Memory B cell (primary cell): ENCODE measurements at places on chromosomes 4 and X.
A peak's percentile ranks its signal among the peaks of the same experiment; 100 is the strongest.

DNA sequence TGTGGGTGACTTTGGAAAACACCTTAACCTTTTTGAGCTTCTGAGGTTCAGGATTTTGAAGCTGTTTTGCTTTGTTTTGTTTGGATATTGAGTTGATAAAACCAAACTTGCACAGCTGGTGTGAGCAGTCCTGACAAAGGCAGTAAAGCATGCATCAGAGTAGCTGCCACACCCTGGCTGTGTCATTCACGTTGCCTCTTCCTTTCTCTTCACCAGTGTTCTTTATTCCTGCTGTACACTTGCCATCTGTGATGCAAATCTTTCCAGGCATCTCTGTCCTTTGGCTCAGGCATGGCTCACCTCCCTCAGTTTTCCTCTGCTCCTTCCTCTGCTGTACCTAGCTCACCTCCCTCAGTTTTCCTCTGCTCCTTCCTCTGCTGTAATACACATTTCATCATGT is 1850.2 kb upstream of the AGA start:
- DNase-seq, result no peak

- no peak for DNase-seq
Observed at GRCh38 chr4:165612936-165613335, 234.1 kb downstream of the CPE start.

GRCh38 chrX:69133921-69134542 is 31.2 kb downstream of the PJA1 start:
- no peak for DNase-seq

- DNase-seq, result no peak
Observed at GRCh38 chr4:13483768-13484121, 395 bp downstream of the RAB28 start.

- no peak for DNase-seq
Observed at GRCh38 chrX:49995107-49995731, 72.8 kb downstream of the CLCN5 start.

- DNase-seq, result no peak
Observed at GRCh38 chr4:112923516-112923915, 125.9 kb upstream of the ANK2 start.

GRCh38 chr4:144970597-144970996 is 127.4 kb downstream of the ANAPC10 start:
- no peak for DNase-seq

DNA sequence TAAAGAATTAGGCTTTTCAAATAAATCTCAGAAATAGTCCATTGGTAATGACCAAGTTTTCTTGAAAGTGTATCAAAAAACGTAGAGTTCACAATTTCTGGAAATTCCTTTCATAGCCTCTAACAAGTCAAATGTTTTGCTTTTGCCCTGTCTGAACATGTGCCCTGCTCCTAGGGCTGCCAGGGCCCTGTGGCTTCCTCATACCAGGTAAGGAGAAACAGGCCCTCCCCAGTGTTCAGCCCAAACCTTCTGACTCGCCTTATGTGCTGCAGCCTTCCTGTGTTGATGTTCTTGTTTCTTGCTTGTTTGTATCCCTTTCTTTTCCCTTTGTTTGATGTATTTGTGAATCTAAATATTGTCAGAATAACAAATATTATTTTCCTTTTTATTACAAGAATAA is 146.1 kb upstream of the PACRGL start:
- DNase-seq, result no peak

GRCh38 chr4:143559757-143560147 is 46.2 kb downstream of the SMARCA5 start:
- no peak for DNase-seq

- no peak for DNase-seq
Observed at GRCh38 chrX:13448941-13449340, 120.5 kb upstream of the EGFL6 start.

DNA sequence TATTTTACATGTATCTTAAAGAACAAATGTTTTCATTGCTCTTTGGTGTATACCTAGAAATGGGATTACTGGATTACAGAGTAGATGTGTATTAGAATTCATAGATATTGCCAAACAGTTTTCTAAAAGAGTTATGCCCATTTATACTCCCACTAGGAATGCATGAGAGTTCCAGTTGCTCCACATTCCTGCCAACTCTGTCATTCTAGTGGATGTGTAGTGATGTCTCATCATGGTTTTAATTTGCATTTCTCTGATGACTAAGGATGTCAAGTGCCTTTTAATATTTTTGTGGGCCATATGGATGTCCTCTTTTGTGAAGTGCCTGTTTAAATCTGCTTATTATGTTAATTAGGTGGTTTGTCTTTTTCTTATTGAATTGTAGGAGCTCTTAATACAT is 65.6 kb upstream of the BMP2K start:
- no peak for DNase-seq

DNA sequence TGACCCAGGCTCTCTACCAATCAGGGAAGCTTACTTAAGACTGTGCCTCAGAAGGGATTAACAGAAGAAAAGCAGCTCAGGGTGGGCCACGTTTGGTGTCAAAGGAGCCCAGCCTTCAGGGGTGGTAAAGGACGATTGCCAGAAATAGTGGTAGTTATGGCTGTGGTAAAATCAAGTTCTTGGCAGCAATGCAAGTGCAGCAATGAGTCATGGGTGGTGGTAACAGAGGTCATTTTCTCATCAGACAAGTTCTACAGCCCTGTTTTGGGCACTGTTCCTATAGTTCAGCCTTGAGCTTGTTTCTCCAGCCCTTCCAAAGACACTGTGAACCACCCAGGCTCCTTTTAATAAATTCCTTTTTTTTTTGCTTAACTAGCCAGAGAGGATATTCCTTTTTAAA is 120.3 kb downstream of the EFHC2 start:
- no peak for DNase-seq

DNA sequence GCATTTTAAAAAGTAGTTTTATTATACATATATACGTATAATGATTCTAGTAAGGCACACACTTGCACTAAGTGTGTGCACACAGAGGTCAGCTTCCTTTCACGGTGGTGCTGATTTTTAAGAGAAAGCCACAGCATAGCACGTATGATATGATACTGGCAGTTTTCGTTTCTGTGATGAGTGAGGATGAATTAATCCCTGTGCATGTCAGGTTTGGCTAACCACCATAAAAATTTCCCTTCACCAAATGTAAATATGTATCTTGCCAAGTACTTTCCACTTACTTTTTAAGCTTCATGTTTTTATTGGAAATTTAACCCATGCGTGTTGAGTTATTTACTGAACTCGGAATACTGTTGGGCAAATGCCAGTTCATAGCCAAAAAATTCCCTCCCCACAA is 84.6 kb downstream of the SYNPO2 start:
- DNase-seq, result no peak

GRCh38 chr4:17560065-17560673 is 16.8 kb upstream of the LAP3 start:
- no peak for DNase-seq

DNA sequence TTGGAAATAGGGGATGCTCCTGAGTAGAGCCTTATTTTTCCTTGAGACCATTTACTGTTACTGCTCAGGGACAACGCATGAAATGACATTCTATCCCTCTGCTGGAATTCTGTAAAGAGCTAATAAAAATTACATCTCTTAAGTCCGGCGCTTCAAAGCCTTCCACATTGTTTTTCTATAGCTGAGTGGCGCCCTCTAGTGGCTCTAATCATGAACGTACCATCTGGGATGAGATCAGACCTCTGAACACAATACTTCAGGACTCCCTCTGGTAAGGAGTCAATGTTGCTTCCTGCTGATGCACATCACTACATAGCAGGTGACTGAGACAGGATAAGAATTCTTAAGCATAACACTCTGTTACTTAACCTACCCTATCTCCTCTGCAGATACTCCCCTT is 6.0 kb downstream of the HMGN5 start:
- peak; percentile 54 for DNase-seq

- peak; percentile 66 for DNase-seq
Observed at GRCh38 chrX:9312922-9313867, 151.7 kb upstream of the TBL1X start.

DNA sequence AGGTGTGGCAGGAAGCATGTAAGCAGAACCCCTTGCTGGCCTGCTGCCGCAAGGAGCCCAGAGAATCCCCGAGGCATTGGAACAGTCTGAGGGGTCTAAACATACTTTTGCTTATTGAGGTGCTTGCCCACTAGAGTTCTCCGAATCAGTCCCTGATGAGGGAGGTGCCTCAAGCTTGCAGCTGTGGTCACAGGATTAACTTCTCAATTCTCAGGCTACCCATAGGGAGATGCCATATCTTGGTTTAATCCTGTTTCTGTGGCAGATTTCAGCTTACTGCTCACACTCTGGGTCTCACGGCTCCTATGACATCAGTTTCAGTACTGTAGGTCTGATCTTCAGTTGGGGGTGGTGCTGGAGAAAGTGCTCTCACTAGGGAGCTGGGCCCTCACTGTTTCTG is 39.9 kb downstream of the CCNG2 start:
- DNase-seq, result peak; percentile 25

- no peak for DNase-seq
Observed at GRCh38 chr4:147582386-147583060, 34.7 kb upstream of the TMEM184C start.

DNA sequence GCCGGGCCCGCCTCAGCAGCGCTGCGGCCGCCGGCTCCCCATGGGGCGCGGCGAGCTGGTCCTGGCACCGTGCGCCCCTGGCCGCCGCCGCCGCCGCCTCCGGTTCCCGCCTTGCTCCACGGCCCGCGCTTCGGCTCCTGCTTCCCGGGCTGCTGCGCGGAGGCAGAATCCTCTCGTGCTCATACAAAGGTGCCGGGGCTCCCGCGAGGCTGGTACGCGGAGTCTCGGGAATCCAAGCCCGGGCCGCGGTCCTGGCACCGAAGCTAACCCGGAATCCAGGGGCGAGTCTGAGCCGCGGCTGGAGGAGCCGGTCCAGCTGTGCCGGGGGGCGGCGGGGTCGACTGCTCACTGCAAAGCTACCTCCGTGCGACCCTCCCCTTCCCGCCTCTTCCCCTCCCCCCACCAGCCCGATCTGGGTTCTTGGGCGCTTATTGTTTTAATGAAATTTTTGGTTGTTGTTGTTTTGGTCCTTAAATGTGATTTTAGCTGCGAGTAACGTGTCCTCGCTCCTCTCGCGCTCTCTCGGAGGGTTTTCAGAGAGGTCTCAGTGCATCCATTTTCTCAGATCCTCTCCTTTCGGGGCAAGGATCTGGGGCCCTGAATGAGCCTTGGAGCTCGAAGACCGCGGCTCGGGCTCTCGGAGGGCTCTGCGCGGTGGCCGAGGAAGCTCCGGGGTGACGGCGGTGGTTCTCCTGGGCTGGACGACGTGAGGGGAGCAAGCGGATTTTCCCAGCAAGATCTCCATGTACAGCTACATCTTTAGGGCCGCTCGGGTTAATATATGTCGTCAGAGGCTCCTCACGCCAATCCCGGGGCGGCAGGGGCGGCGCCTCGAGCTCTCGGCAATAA is at the start of gene HAND2:
HAND2 (minus strand) TSS at position 753 of the 849 bp plus-strand sequence. CDS start 940 bp downstream, outside the sequence.
- DNase-seq, result no peak

DNA sequence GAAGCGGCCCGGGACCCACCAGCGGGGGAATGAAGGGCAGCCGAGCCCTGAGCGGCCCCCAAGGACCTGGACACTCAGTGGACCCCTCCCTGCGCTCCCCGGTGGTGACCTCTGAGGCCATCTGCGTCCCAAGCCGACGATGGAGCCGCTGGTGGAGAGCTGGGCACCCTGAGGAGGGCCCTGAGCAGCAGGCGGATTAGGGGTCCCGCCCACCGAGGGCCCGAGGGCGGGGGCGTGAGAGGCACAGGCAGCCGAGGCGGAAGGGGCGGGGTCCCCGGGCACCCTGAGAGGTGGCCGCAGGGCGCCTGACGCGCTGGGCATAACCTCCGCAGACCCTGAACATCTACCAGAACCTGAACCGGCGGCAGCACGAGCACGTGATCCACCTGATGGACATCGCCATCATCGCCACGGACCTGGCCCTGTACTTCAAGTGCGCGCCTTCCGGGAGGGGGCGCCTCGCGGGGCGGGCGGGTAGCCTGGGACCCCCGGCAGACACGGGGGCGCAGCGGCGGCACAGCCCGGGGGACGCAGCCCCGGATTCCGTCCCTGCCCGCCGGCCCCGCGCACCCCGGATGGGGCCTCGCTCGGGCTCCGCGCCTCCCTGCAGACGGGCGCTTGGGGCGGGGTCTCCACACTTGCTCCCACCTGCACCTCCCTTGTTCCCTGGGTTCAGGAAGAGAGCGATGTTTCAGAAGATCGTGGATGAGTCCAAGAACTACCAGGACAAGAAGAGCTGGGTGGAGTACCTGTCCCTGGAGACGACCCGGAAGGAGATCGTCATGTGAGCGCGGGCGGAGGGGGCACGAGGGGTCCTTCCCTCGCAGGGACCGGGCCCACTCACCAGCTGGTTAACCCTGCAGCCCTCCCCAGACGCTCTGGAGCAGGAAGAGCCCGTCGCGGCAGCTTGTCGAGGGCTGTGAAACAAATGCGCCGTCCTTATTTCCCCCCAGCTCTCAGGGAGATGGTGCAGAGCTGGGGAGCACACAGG is 10.3 kb downstream of the ATP5ME start:
- DNase-seq, result peak; percentile 58

DNA sequence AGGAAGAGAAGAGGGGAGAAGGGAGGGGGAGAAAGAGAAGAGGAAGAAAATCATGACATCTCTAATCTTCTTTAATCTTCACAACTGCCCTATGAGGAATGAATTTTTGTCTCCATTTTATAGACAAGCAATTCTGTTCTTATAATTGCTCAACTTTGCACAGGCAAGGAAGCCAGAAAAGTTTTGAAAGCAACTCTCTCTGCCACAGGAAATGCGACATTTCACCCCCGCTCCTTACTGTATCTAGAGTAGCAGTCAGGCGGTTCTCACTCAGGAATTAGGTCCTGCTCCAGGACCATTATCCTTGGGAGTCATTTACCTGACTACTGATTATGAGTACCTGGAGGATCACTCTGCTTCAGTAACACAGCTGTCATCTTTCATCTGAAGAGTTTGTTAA is 69.2 kb upstream of the FAM9A start:
- no peak for DNase-seq

- no peak for DNase-seq
Observed at GRCh38 chr4:84753321-84753972, 170.5 kb downstream of the CDS1 start.

DNA sequence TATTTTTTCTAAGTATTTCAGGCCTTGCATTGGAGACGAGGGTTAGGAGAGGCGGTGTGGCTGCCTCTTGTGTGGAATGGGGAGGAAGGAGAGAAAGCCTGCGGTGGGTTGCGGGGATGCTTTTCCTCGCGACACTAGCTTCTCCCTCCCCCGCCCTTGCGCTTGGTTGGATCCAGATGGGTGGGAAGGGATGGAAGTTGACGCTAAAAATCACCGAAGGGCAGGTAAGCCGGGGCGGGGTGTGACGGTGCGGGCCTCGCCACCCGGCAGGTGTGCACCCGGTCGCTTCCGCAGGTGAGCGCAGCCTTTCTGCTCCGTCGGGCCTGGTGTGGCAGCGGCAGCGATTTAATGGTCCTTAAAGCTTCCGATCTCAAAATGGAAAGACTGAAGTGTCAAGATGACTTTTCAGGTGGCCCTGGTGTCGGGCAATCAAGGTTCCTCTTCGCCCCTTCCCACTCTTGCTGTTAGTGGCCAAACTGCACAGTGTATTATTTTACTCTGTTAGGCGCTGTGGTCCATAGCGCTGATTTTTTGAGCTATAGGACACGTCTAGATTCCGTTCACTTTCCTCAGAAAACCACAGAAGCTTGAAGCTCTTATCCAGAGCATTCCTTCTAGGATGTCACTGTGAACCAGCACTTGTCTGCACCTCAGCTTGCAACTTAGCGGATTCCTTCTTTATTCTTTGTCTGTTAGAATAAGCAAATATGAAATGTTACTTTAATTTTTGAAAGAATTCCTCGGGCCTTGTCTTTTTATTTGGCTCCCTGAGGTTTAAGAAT is 765 bp downstream of the ENOPH1 start:
- DNase-seq, result peak; percentile 35
